ENCODE measurements at places on chromosomes 7 and 10.

DNA sequence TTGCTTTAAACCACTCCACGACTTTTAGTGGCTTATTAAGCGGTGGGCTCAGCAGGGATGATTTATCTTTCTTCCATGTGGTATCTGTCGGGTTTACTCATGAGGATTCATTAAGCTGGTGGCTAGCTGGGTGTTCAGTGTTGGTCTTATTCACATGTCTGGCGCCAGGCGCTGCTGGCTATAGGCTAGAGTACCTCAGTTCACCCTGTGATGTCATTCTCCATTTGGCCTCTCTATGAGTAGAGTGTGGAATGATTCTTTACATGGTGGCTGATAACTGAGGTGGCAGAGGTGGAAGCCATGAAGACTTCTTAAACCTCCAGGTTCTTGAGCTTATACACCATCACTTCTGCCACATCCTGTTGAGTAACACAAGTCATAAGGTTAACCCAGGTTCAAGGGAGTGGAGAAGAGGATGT lies 115.4 kb downstream of the MLLT10 start:
- no peak for DNase-seq

DNA sequence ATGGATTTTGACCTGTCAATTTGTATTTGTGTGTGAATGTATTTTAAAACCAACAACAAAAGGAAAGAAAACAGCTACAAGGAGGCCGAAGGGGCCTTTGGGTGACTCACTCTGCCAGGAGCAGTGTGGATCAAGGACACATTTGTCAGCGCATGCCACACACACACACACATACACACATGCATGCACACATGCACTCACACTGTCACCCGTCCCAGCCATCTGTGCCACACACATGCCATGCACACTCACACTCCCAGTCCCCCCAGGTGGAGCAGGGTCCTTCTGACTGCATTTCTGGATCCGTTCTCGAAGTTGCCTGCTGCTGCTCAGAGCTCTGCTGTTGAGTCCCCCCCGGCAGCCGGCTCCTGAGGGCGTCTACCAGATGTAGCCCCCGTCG lies 26.0 kb downstream of the SPOCK2 start:
- no peak for DNase-seq

DNA sequence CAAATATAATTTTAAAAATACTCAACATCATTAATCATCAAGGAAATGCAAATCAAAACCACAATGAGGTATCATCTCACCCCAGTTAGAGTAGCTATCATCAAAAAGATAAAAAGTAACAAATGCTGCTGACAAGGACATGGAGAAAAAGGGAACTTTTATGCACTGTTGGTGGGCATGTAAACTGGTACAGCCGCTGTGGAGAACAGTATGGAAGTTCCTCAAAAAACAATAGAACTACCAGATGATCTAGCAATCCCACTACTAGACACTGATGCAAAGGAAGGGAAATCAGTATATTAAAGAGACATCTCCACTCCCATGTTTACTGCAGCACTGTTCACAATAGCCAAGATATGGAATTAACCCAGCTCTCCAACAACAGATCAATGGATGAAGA lies 384.5 kb downstream of the PLXDC2 start:
- no peak for DNase-seq

DNA sequence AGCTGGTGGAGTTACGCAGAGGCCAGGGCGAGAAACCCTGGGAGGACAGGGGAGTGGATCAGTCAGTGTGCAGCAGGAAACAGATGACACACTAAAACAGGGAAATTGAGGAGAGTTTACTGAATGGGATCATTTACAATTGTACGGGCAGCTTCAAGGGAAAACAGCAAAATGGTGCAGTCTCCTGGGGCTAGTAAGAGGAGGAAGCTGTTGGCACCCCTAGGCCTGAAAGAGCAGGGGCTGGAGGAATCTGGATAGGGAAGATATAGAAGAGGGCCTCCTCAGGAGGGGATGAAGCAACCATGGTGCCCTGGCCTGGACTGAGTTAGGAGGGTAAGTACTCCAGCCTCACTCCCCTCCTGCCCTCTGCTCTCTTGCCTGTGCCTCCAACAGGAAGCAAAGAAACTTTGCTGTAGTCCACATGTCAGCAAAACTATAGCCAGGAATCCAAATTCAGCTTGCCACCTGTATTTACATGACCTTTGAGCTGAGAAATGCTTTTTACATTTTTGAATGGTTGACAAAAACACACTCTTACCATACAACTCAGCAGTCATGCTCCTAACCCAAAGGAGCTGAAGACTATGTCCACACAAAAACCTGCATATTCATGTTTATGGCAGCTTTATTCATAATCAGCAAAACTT lies 52.3 kb upstream of the OPN4 start:
- no peak for DNase-seq

- no peak for DNase-seq
These were observed 655.7 kb downstream of the INHBA start for GRCh38 chr7:41047211-41047610.

DNA sequence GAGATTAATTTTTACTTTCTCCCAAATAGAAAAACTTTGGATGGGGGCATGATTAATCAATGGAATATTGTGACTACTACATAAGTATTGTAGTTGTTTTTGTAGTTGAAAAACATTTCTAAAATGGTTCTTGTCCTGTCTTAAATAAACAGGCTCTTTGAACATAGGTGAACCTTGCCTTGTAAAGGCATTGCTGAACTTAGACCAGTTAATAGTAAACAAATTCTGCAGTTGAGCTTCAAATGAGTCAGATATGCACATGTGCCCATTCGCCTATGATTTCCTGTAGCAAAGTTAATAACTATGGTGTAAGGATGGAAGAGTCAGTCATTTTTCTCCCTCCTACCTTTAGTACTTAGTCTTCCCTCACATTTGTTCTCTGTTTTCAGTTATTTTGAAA lies 22.6 kb downstream of the CUTC start:
- no peak for DNase-seq

DNA sequence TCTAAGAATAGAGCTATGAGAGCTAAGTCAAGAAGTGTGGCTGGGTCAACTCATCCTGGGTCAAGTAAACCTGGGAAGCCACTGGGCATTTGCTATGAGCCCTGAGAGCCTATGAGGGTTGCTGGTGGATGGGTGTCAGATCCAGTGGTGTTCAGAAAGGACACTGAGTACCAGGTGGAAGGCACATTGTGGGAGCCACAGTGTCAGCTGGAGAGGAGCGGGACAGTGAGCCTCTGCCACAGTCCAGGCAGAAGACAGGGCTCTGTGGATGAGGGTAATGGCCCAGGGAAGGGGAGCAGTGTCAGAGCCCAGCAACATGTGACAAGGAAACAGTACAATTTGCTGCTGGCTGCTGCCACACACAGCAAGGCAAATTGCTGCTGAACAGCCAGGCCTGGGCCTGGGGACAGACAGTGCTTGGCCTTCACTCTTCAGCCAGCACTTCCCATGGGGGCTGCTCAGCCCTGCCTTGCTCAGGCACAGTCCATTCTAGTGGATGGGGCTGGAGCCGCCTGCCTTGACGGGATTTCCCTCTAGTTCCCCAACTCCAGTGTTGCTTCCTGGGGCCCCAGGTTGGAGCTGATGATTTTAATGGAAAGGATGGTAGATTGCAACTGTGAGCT lies 90.9 kb upstream of the CHST15 start:
- no peak for DNase-seq

DNA sequence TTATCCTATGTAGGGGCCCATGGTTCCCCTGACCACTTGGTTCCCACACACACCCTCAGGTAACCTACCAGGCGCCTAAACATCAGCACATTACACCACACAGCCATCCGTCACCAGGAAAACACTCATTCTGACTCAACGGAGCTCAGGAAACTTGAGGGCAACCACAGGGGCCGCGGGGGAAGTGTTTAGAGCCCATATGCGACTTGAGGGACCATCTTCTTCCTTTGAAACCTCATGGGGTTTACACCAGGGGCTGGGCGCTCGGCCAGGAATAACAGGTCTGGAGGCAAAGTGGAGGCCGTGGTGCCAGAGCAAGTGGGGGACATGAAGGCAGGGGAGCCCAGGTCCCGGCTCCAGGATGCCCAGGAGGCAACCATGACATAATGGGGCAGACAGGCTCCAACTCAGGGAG lies 1.5 kb downstream of the STX1A start:
- peak; percentile 81 for DNase-seq

- no peak for DNase-seq
These were observed 63.5 kb downstream of the RABGEF1 start for GRCh38 chr7:66804001-66804400.

- no peak for DNase-seq
These were observed 442.7 kb upstream of the POM121L12 start for GRCh38 chr7:52592698-52593097.

DNA sequence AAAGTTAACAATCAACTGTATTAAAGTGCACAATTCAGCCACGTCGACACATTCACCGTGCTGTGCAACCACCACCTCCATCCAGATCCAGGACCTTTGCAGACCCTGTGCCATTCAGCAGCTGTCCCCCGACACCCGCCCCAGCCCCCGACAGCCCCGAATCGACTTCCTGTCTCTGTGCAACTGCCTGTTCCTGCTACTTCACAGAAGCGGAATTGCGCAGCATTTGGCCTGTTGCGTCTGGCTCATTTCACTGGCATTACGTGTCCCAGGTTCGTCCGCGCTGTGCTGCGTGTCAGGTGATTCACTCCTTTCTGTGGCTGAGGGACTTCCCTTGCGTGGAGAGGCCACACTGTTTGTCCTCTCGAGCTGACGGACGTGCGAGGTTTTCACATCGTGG lies 33.2 kb upstream of the DNAAF5 start:
- no peak for DNase-seq

- DNase-seq, result no peak
These were observed 1116.2 kb downstream of the SORCS3 start for GRCh38 chr10:105757302-105757701.

- no peak for DNase-seq
These were observed 5.7 kb downstream of the SEMA3A start for GRCh38 chr7:84188786-84189405.

DNA sequence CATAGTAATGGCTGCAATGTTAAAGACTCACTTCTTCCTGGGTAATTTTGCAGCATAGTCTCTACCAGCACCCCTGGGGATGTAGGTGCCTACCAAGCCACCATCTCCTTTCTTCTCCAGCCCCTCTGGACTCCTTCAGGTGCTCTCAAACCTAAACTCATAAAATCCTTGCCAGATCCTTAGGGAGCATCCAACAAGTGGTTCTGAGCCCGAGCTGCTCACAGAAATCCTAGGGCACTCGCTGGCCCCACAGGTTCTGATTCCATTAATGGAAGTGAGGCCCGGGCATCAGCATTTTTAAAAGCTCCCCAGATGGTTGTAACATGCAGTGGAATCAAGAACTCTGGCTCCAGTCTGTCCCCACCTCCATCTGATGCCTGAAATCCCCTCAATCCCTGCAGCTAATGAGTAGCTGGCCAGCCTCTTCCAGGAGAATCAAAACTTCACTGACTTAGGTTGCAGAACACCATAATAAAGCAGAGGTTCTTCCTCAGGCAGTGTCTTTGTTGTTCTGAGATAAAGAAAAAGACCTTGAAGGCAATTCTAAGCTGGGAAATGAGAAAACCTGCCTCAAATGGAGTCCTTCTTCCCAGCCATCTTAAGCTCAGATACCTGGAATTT lies 336.8 kb downstream of the KCNMA1 start:
- DNase-seq, result no peak

DNA sequence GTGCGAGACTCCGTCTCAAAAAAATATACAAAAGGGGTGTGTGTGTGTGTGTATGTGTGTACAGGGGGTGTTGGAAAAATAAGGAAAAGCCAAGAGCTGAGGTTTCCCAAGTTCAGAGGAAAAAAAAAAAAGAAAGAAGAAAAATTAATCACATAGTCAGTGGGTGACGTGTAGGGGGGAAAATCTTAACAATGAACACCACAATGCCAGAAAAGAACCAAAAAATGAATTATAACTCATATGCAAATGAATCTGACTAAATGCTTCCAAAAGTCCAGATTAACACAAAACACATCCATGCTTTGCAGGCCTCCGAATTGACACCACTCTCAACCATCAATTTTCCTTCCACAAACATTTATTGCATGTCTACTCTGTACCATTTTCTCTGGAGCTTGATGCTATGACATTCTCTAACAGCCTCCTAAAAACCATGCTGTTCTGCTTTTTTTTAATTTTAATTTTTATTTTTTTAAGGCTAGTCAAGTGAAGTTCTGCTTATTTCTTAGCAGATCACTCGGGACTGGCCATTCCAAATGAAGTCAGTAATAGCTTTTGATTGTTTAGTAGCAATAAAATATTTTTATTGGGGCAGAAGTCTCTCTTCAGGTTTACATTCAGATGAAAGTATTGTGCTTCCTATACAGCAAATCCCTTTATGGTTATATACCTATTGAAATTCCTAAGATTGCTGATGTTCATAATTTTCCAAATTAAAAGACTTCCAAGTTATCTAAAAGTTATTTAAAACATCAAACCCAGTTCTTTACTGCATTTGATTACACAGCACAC lies 133.8 kb downstream of the CNOT4 start:
- no peak for DNase-seq

DNA sequence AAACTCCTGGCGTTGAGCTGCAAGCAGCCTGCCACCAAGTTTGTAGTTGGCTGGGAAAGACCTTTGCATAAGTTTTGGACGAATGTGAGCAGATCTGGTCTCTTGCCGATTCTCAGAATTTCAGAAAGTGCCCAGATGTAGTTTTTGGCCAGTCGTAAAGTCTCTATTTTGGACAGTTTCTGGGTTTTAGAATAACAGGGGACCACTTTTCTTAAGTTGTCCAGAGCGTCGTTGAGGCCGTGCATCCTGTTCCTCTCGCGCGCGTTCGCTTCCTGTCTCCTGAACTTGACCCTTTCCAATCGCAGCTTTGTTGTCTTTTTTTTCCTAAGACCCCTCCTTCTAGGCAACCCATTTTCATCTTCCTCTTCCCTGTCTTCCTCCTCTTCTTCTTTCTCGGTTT lies 1.8 kb downstream of the NEUROD6 start:
- no peak for DNase-seq

GRCh38 chr10:17244700-17245365 lies 16.8 kb downstream of the VIM start:
- no peak for DNase-seq

DNA sequence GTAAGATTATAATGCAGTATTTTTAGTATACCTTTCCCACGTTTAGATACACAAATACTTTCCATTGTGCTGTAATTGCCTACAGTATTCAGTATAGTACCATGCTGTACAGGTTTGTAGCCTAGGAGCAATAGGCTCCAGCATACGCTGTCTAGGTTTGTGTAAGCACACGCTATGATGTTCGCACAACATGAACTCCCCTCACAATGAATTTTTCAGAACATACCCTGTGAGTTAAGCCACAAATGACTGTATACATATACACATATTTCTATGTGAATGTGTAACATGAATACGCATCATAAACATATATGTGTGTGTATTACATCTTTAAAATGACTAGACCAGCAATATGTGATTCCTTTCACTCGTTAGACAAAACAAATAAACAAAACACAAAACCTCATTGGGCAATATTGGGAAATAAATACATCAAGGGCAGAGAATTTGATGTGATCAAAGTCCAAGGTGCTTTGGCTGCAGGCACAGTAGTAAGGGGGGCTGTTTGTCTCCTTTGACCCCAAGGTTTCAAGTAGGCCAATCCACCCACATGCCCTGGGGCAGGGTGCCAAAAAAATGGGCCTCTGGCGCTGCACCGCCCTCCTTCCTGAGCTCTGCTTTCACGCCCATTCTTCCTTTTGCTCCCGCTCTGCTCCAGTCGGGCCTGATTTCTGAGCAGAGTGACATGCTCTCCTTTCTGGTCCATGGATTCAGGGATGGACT lies 33.9 kb downstream of the CHN2 start:
- no peak for DNase-seq

- DNase-seq, result no peak
These were observed 128.9 kb downstream of the PLXDC2 start for GRCh38 chr10:19944911-19945663.

- no peak for DNase-seq
These were observed 6.6 kb upstream of the KLF14 start for GRCh38 chr7:130740606-130741005.

Measured in skeletal muscle cell (primary cell).